Stimulated activated CD8-positive, alpha-beta memory T cell treated with anti-CD3 and anti-CD28 coated beads, Interleukin-4, amount 100 ng/mL, for 1 hour (primary cell): ENCODE measurements at places on chromosomes 5 and 9.

GRCh38 chr9:12784461-12785259, 9.8 kb downstream of the LURAP1L start:
- no peak for DNase-seq

- DNase-seq: no peak
These were observed 22.9 kb upstream of the ABCA1 start for GRCh38 chr9:104950838-104951237.

DNA sequence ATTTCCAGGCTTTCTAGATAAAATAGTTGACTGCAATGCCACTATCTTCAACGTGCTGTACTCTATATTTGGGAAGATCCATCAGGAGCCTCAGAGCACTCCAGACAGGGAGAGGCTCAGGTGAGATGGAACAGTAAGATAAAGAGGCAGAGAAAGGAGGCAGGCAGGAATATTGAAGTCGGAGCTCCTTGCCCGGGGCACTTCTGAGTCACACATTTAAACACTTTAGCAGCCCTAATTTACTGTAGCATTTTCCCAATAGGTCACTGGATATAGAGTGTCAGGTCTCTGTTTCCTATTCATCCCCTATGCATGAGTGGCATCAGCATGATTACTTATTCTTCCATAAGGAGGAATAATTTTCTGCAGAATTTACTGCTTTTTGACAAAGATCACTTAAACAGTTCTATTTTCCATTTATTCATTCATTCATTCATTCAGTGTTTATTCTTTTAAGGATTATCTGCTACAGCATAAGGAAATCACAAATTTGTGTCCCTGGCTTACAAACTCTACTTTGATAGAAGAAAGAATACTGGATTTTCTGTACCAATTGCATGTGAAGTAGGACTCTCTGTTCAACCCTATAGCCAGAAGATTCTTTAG, 170.7 kb downstream of the MAPKAP1 start:
- no peak for DNase-seq

- no peak for DNase-seq
These were observed 57.5 kb downstream of the CSF2 start for GRCh38 chr5:132130918-132131715.

GRCh38 chr5:153835891-153836515, 202.7 kb downstream of the FAM114A2 start:
- no peak for DNase-seq

- no peak for DNase-seq
These were observed 451.8 kb upstream of the FTMT start for GRCh38 chr5:121399879-121400278.

- DNase-seq: no peak
These were observed 6.2 kb downstream of the TBC1D9B start for GRCh38 chr5:179901462-179901861.

- DNase-seq: no peak
These were observed 376.3 kb upstream of the ACTBL2 start for GRCh38 chr5:57858905-57859304.

GRCh38 chr5:138668451-138669380, 84.5 kb upstream of the CTNNA1 start:
- no peak for DNase-seq

DNA sequence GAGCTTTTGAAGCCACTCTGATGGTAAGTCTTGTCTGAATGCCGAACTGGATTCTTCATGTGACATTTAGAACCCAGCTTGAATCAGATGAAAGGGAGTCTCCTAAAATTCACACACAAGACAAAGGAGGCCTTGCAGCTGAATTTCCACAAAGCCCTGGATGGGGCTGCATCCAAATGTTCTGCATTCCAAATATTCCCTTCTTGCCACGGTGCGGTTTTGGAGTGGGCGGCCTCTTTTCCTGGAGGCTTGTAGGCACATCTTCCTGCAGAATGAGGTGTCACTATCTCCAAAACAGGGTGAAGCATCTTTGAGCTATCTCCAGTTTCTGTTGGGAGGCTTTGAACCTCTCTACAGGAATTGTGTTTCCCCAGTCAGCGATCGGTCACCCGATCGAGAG, 342.7 kb downstream of the ARHGEF28 start:
- DNase-seq: no peak

- DNase-seq: no peak
These were observed 98.9 kb downstream of the CSNK1G3 start for GRCh38 chr5:123610665-123611405.

DNA sequence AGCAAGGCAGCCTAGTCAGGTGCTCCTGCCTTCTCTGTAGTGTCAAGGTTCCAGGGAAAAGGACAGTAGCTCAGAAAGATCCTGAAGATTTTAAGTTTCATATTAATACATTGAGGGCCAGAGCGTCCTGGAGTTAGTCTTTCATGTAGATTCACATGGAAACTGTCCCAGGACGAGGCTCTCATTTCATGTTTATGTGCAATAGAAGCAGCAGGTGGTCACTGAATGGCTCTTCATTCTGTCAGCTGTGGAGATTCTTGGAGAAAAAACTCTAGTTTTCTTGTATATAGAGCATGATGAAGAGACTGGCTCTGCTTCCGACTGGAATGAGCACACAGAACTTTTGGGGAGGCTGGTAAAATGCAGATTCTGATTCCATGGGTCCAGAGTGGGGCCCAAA, 54.3 kb downstream of the MEGF10 start:
- DNase-seq: no peak

DNA sequence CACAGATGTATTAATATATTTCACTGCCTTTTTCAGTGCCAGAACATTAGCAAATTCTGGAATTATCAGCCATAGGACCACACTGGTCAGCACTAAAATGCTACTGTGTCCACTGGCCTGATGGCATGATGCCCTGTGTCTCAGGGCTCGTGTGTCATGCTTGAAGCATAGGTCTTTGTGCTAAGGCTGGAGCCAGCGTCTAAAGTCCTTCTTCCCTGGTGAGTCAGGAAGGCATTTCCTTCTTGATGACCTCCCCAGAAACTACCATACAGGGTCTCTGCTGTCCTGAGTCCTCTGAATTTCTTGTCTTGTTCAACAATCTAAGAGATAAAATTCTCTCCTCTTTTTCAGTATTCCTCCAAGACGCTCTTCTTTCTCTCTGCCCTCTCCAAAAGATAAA, 489.9 kb downstream of the PSAT1 start:
- no peak for DNase-seq

DNA sequence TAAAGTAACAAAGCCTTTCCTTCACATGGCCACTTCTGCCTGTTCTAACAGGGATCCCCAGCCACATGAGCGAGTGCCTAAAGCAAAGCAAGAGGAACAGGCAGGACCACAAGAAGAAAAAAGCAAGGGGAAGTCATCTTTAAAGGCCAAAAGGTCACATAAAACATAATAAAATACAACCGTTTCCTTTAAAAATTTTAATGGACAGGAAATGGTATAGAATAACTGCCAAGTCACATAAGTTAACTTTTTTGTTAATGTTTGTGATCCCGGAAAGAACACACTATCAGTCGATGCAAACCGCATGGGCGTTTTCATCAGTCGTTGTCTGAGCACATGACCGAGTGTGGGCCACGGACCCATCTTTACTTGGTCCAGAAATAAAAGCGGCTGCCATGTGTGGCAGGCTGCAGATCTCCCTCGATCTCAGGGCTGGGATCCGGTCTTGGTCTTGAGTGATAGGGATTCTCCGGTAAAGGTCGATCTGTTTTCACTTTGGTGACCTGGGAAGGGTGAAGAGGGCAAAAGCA, 15.6 kb downstream of the NDUFA8 start:
- no peak for DNase-seq

DNA sequence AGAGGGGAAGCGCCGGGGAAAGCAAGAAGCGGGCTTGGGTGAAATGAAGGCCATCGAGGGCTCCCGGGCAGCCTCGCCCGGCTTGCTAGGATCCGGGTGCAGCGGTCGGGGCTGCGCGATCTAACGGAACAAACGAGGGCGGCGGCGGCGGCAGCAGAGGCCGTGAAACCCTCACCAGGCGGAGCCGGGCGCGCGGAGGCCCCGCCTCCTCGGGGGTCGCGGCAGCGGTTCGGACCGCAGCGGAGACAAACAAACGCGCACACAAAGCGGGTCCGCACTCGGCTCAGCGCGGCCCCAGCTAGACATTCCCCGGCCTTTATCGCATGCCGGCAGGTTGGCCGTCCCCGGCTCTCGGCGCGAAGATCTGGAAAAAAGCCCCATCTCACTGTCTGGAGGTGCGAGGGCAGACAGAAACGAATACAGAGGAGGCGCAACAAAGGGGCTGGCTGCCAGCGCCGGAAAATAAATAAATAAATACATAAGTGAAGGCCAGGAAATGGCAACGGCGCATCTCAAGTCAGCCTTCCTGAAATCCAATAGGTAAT, 10.5 kb upstream of the TRIM36 start:
- no peak for DNase-seq

DNA sequence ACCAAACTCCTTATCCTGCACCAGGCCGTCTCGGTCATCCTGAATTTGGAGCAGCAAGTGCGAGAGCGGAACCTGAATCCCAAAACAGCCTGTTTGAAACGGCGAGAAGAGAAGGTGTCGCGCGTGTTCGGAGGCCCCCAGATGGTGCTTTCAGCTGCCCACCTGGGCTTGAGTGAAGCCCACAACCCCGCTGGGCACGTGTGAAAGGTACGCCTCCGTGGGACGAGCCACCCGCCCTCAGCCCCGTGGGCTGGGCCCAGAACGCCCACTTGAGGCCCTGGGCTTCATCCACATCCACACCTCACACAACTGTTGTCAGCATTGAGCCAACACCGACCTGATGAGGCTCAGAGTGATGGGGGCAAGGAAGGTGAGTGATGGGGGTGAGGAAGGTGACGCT, 72.8 kb downstream of the INSL6 start:
- no peak for DNase-seq

DNA sequence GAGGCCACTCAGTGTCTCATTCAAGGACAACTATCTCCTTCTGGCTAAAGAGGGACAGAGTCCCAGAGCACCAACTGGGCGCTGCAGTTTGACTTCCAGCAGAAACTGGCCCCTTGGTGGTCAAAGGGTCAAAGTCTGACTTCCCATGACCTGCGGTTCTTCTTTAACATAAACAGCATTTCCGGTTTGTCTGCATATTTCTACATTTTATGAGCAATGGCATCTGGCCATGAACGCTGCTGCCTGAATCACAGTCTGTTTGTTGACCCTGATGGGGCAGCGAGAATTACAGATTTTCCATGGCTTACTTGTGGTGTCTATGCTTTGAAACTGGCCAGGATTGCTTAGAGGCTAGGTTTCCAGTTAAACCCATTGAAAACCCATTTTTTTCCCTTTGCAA, 1.3 kb downstream of the TNFSF15 start:
- DNase-seq: no peak

GRCh38 chr5:164353155-164353554, 847.7 kb downstream of the MAT2B start:
- DNase-seq: no peak

- no peak for DNase-seq
These were observed 6.6 kb downstream of the GRK6 start for GRCh38 chr5:177432839-177433657.

DNA sequence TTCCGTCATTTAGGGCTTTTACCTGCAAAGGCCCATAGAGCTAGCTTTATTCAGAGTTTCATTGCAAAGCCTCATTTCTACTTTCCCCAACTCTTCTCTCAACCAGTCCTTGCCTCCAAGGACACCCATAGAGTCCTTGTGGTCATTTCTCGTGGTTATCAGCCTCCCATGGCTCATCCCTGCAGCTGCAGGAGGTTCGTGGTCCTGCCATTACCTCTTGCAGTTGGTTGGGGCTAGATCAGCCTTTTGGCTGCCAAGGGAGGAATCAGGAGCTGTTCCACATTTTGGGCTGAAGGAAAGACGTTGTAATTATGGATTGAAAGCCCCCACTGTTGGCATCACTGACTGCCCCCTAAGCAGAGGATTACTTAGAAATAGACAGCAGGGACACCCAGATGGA, 231.0 kb downstream of the MAN2A1 start:
- DNase-seq: no peak

GRCh38 chr9:98359569-98359968, 104.1 kb upstream of the TBC1D2 start:
- no peak for DNase-seq
